ENCODE measurements at places on chromosomes 6 and 20.

GRCh38 chr6:35086282-35086632, 54.9 kb downstream of the TCP11 start:
- no peak for DNase-seq

- no peak for DNase-seq
Observed at GRCh38 chr20:46683939-46684750, 5.1 kb downstream of the TP53RK start.

DNA sequence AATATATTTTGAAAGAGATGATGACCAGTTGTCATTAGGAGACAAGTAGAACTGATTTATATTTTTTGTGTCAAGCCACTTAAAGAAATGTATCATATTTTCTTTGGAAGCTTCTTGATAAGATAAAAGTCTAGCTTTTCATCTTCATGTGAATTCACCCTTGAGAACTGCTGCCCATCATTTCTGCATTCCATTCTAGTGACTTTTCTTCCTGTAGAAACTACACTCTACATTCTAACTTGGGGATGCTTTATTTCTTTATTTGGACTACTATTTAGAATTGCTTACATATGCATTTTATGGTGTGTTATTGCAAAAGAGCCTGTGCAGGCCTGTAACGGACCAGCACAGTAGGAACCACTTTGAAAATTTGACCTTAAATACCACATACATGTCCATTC, 335.0 kb upstream of the KCNQ5 start:
- DNase-seq, result no peak

- no peak for DNase-seq
Observed at GRCh38 chr20:60785785-60786184, 466.3 kb upstream of the CDH4 start.

DNA sequence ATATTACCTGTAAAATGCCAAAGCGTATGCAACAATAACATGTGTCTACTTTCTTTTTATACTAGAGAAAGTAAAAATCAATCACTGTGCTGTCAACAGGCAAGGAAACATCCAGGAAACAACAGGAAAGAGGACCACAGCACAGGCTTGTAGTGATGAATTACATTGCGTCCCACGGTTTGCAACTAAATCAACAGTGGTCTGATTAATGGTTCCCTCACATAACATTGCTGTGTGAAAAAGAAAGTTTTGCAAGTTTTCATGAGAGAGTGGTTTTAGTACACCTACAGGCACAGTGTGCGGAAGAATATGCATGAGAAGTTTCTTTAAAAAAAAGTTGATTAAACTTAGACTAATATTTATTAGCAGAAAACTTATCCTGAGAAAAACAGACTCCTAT, 329.5 kb upstream of the HSF2 start:
- no peak for DNase-seq

DNA sequence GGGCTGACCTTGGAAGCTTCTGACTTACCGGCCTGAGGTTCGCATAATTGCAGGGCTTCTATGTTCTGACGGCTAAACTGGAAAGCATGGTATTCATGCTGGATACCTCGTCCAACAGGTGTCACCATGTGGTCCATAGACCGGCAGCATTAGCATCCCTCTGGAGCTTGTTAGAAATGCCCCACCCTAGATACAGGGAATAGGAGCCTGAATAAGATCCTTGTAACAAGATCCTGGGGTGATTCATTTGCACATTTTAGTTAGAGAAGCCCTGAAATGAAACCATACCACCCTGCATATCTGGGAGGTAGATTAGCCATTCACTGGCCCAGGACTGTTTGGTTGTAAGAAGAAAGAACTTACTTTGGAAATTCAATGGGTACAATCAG, 77.7 kb downstream of the TMEM170B start:
- DNase-seq, result no peak

- DNase-seq, result no peak
Observed at GRCh38 chr6:87230801-87231200, 75.4 kb downstream of the ZNF292 start.

DNA sequence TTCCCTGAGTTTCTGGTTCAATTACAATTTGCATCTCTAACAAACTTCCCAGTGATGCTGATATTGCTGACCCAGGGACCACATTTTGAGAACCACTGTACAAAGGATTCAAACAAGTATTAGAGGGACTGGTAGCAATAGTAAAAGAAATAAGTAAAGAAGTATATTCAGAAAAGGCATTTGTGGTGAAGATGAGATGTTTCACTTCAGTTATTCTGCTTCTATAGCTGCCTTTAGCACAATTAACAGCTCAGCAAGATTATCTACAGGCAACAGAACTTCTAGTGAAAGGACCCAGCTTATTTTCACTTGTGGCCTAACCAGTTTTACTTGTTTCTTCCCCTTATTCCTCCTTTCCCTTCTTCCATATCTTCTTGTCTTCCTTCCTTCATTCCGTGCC, 149.4 kb downstream of the PHF3 start:
- DNase-seq, result no peak

GRCh38 chr6:169839029-169839481, 87.6 kb downstream of the ERMARD start:
- DNase-seq, result peak; percentile 67

- DNase-seq, result no peak
Observed at GRCh38 chr6:51166914-51167313, 348.2 kb downstream of the TFAP2B start.

DNA sequence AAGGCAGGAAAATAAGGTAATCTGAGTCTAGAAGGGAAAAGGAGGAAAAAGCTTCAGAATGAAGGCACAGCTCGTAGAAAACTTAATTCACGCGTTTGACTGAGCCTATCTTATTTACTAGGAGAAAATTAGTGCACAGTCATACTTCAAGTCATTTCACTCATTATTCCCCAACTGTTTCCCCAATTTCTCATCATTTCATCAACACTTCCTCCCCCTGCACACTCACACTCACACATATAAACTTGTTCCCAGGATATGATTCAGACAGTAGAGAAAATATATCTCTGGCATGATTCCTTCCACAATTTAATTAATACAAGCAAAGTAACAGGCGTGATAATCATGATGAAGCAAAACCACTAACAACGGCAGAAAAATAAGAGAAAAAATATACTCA, 94.5 kb upstream of the F13A1 start:
- no peak for DNase-seq

DNA sequence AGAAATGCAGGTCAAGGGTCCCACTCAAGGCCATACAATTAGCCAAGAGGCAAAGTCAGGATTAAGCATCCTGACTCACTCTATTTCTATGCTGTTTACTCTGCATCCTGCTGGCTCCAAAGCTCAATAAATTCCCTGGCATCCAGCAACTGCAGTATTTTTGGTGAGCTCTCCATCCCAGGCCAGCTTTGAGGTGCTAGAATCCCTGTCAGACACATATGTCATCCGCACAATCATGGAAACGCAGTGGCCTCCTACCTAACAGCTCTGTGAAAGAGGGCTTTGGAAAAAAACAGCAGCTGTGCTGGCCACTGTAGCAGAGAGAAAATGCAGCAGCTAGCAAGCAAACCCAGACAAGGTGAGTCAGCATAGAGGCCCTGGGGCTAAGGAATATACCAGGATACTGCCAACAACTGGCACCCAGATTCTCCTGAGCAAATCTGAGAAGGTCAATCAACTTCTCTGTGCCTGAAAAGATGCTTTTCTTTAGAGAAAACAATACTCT, 58.4 kb downstream of the ANKEF1 start:
- DNase-seq, result no peak

DNA sequence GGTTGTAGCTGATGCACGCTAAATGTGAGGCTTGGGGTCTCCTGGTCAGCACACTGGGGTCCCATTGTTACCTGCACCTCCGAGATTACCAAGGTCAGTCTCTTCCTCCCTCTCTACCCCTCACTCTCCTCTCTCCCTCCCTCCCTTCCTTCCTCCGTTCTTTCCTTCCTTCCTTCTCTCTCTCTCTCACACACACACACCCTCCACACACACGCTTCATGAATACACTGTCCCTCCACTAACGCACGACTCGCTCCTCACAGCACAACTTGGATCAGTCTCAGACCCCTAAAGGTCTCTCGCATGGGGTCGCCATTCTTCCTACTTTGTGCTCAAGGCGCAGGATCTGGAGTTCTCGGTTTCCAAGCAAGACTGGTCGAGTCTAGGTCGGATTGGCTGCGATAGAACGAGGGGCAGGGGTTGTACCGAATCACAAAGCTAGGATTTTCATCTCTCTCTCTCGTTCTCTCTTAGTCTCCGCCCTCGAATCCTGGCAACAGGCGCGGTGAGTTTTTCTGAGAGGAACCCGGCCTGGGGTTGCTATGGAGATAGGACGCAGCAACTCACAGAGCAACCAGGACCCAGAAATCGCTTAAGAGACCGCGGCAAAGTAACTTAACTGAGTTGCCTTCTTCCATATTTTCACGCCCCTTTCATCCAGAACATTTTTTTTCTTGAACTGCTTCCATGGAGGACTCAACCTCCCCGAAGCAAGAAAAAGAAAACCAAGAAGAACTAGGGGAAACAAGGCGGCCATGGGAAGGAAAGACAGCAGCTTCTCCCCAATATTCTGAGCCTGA, at the start of gene RSPH4A:
Gene RSPH4A (plus strand): TSS at position 543 of the 800 bp plus-strand sequence. CDS start 145 bp downstream, at position 688.
- DNase-seq, result peak; percentile 97

DNA sequence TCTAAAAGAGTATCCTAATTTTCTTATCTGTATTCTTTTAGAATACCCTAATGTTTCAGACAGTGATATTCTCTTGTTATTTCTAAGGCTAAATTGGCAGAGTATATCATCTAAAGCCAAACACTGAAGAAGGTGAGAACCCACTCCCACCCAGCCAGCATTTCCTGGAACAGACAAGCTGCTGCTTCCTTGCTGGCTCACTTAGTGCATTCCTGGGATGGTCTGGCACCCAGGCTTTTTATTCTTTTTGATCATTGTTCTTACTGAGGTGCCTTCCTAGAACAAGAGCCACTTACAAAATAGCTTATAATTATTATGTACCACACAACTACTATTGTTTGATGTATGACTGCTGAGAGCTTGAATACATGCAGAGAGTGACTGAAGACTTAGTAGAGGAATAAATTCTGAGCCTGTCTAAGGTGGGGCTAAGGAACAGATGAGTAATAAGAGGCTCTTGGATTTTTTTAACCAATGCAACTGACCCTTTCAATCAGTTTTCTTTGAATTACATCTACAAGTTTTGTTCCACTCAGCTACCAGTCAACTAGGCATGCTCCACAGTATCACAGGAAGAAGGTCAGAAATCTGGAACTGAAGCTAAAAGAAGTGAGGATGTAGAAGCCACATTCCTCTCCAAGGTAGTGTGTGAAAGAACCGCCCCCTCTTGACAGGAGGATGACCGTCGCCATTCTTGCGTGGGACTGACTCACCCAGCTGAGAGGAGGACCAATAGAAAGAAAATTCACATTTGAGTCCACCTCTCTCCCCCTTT, 30.1 kb downstream of the PRPH2 start:
- no peak for DNase-seq

DNA sequence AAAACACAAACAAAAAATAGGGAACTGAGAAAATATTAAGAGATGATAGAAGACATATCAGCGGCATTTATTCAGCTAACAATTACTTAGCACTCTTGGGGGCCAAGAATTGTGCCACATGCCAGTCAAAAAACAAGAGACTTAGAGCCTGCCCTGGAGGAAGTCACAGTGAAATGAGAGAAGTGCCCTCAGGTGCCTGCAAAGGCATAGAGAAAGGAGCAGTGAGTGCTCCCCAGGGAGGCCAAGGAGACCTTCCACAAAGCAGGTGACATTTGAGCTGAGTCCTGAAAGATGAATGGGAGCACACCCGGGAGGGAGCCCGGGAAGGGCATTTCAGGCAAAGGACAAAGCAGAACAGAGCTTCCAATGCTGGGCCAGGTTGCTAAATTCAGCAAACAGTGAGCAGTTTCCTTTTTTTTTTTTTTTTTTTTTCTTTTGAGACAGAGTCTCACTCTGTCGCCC, 184.7 kb upstream of the JARID2 start:
- no peak for DNase-seq

DNA sequence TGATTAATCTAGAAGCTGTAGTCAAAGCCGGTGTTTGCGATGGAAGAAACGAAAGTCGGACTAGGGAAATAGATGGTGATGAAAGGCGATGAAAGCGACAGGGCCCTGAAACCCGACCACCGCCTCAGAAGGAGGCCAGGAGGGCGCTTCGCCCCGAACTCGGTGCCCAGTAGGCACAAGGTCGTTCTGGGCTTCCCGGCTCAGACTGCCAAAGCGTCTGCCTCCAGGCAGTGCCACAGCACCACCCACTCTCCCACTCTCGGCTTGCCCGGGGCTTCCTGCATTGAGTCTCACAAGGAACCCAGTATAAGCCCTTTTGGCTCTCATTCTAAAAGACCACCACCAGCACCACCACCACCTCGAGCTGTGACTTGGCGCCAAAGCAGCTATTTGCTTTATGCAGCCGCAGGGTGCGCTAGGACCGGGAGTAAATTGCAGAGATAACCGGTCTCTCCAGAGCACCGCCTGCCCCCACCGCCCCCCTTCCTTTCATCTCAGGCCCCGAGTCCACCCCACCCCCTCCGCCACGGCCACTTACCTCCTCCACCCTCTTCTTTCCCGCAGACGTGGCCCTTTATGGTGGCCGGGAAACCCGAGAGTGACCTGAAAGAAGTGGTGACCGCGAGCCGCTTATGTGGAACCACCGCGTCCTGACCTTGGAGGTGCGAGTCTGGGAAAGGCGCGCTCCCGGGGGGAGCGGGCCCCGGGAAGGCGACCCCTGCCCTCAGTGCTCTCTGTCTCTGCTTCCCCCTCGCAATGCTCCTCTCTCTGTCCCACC, 2.4 kb downstream of the TCF21 start:
- DNase-seq, result no peak

- DNase-seq, result no peak
Observed at GRCh38 chr6:81241126-81242041, 511.1 kb downstream of the TENT5A start.

DNA sequence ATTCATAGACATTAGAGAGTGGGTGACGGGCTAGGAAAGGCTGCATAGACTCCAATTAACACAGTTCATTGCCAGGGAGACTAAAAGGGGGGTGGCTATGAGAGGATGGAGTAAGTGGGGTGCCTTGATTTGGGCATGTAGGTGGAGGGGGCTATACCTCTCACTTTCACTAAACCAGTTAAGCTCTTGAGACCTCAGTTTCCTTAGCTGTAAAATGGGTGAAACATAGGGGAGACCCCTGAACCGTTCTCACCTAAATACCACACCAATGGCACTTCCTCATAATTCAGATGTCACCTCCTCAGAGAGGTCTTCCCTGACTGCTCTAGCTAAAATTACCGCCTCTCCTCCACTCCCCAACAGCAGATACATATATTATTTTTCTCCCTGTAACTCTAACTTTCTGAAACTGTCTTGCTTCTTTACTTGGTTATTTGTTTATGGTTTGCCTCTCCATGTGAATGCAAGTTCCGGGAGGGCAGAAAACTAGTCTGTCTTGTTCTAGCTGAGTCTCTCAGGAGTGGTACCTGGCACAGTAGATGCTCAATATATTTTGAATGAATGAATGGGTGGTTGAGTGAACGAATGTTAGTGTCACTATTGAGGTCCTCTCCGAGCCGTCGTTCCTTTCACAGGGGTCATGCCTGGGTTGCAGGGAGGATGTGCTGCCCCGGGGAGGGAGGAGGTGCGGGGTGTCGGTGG, 615 bp upstream of the EYA2 start:
- no peak for DNase-seq

DNA sequence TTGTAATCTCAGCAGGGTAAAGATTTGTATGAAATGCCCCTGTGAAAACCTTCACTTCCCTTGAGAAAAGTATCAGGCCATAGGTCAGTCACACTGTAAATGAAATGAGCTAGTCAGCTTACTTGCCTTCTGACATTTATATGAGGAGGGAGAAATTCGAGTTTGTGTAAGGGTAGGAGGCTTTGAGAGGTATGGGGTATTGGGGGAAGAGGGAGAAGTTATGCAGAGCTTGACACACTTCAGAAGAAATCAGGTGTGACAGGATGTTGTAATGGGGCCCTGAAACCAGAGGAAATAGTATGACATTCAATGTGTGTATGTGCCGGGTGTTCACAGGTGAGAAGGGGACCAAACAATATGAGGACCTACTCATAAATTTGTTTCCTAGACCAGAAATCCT, 64.2 kb upstream of the CCN6 start:
- no peak for DNase-seq

Measured in SK-N-DZ (cell line).